ENCODE measurements at places on chromosomes 7 and 10. TPM values are rescaled to one million over a fixed set of nuclear protein-coding genes. Genes with fewer than 3 reads are reported as not detected.
A peak's percentile ranks its signal among the peaks of the same experiment; 100 is the strongest.

DNA sequence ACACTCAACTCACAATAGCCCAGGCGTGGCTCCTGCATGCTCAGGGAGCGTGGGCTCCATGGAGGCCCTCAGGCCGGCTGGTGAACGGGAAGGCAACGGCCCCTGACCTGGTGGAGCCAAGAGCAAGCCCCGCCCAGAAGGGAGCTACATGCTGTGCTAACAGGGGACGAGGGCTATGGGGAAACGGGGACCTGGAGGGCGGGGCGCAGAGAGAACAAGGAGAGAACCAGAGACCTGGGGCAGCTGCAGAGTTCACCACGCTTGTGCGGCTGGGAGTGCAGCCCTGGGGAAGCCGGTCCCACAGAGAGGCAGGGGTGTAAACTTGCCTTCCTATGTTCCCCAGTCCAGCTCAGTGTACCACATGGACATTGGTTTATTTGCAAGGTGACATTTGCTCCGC lies 69.2 kb upstream of the PPP2R2D start:
- no peaks in the 10 kb centered on the region for H3K4me1 ChIP-seq
- no peaks in the 10 kb centered on the region for H3K27me3 ChIP-seq
- no peak overlapping the region for H3K4me3 ChIP-seq
- H3K36me3 ChIP-seq: no peaks in the 10 kb centered on the region
- no peak overlapping the region for H3K27ac ChIP-seq

GRCh38 chr10:112203328-112204076 lies 19.9 kb upstream of the GPAM start:
- H3K36me3 ChIP-seq: no peaks in the 10 kb centered on the region
- no peak overlapping the region for H3K4me3 ChIP-seq
- H3K27ac ChIP-seq: no peak overlapping the region
- peaks cover 14% of the 10 kb centered on the region for H3K27me3 ChIP-seq

- H3K4me3 ChIP-seq: no peak overlapping the region
- H3K27ac ChIP-seq: peak overlapping the region; percentile 52
- DNase-seq: peak; percentile 17
- peaks cover 17% of the 10 kb centered on the region for H3K4me1 ChIP-seq
Measured at GRCh38 chr10:90947030-90947960, 26.4 kb upstream of the ANKRD1 start.

MCM7 gene
- total RNA-seq: 266 TPM
